ENCODE measurements at places on chromosomes 13 and 19. TPM values are rescaled to one million over a fixed set of nuclear protein-coding genes. Genes with fewer than 3 reads are reported as not detected.

KIR3DL1 gene
- not detected for total RNA-seq

CALR3 gene
- not detected for total RNA-seq

GJA3 gene
- total RNA-seq, result not detected

FXYD5 gene
- 49.3 TPM for total RNA-seq

GAS6 gene
- 317 TPM for total RNA-seq

ARMC6 gene
- total RNA-seq, result 16.2 TPM

CDADC1 gene
- total RNA-seq, result 6.5 TPM

FARP1 gene
- total RNA-seq, result 21.2 TPM

GPR12 gene
- 0.11 TPM for total RNA-seq

SUGT1 gene
- total RNA-seq, result 31.6 TPM

PRR22 gene
- 1.2 TPM for total RNA-seq
